Esophagus muscularis mucosa (tissue), 4 donors: ENCODE measurements at places on chromosomes 12 and 14. TPM values are rescaled to one million over a fixed set of nuclear protein-coding genes. Genes with fewer than 3 reads are reported as not detected.

GRCh38 chr12:54667945-54668344, 19.8 kb upstream of the DCD start:
- H3K27me3 ChIP-seq: no peaks in the 10 kb centered on the region
- H3K27ac ChIP-seq: no peak overlapping the region
- no peak overlapping the region for H3K4me3 ChIP-seq
- DNase-seq: no peak
- no peaks in the 10 kb centered on the region for H3K36me3 ChIP-seq
- no peaks in the 10 kb centered on the region for H3K4me1 ChIP-seq

DNA sequence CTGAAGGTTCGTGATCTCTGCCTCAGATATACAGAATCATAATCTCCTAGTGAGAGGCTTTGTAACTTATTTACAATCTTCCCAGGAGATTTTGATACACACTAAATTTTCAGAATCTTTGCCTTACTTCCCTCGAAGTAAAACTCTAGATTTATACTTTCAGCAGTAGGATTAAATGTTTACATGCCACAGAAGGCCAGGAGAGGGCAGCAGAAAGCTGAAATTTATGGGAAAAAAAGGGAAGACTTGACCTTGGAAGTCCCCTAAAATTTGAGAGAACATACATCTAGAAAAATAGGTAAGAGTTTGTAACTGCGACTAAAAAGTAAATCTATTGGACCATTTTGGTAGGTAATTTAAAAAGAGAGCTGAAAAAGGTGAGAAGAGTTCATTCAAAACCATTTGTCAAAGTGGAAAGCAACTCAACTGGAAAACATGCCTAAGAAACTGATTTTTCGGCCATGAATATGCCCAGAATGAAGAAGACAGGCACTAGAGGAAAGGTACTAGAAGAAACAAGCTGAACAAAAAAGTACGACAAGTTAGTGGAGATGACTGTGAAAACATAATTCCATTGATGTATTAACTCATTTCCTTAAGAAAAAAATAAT, 242.0 kb upstream of the MDGA2 start:
- H3K36me3 ChIP-seq: no peaks in the 10 kb centered on the region
- no peak for DNase-seq
- H3K27me3 ChIP-seq: no peaks in the 10 kb centered on the region
- H3K4me1 ChIP-seq: no peaks in the 10 kb centered on the region

GRCh38 chr12:68234140-68234539, 8.5 kb upstream of the IL26 start:
- H3K4me1 ChIP-seq: peaks cover 15% of the 10 kb centered on the region
- H3K27ac ChIP-seq: no peak overlapping the region
- H3K4me3 ChIP-seq: no peak overlapping the region
- H3K36me3 ChIP-seq: no peaks in the 10 kb centered on the region
- no peaks in the 10 kb centered on the region for H3K27me3 ChIP-seq

DNA sequence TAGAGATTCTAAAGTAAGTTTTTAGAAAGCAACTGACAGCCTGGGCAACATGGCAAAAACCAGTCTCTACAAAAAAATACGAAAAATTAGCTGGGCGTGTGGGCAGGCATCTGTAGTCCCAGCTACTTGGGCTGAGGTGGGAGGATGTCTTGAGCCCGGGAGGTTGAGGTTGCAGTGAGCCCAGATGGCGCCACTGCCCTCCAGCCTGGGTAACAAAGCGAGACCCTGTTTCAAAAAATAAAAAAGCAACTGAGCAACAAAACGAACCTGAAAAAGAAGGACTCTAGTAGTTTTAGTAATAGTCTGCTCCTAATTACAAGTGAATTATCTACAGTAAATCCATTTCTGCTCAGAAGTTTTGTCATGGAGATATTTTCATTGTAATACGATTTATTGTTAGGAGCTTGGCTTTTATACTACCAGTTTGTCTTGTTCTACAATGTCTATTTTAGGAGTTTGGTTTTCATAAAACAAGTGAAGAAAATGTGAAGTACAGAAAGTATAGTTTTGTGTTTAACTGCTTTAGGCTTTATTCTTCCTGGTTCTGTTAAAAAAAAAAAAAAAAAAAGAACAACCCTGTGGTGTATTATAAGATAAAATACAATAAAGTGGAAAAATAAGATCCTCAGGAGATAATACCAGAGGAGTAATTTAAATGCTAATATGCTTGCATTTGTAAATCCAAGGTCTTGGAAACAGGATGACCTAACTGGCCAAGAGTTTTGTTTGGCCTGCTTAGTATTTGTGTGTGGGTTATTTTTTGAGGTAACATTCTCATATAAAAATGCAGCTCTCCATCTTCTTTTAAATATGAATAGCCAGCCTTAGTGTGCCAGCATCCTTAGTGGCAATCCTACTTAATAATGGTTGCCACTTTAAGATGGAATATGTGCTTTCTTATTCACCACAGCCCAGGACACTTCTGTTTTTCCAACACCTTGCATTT, 2.8 kb downstream of the TMX1 start:
- peaks cover 15% of the 10 kb centered on the region for H3K36me3 ChIP-seq
- no peak overlapping the region for H3K4me3 ChIP-seq
- H3K4me1 ChIP-seq: peaks cover 26% of the 10 kb centered on the region
- no peaks in the 10 kb centered on the region for H3K27me3 ChIP-seq
- no peak for DNase-seq

DNA sequence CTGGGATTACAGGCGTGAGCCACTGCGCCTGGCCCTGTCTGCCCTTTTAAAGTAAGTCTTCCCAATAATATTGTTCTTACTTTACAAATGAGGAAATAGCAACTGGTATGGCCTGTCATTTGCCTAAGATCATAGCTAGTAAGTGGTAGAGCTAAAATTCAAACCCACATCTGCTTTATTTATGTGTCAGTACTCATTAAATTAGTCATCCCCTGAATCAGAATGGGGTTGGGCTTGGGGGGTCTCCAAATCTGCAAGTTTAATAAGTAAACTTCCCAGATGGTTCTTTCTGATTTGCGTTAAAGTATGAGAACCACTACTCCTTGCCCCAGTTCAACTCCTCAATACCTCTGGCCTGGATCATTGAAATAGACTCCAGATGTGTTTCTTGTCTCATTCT, 96.2 kb downstream of the FAR2 start:
- no peak overlapping the region for H3K4me3 ChIP-seq
- no peak overlapping the region for H3K27ac ChIP-seq
- no peaks in the 10 kb centered on the region for H3K36me3 ChIP-seq
- peaks cover 33% of the 10 kb centered on the region for H3K4me1 ChIP-seq
- no peaks in the 10 kb centered on the region for H3K27me3 ChIP-seq

GRCh38 chr12:59142183-59142790, 222.0 kb upstream of the LRIG3 start:
- H3K27me3 ChIP-seq: no peaks in the 10 kb centered on the region
- no peak overlapping the region for H3K27ac ChIP-seq
- H3K36me3 ChIP-seq: no peaks in the 10 kb centered on the region

DNA sequence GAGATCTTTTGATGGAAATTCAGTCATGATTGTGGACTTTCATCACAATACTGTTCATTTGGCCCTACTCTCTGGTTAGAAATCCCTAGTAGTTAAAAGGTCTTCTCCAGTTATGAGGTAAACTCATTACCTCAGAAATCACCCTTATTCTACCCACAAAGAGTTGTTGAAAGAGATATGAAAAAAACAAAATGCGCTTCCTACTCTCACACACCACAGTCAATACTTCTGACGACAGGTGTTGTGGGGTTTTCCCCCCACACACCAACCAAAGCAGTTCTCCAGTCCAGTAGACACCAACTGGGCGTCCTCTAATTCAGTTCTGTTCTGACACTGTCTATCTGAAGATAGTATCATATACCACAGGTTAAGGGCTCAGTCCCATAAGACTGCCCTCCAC, 54.9 kb downstream of the TRMT5 start:
- no peak overlapping the region for H3K27ac ChIP-seq
- no peaks in the 10 kb centered on the region for H3K4me1 ChIP-seq
- no peaks in the 10 kb centered on the region for H3K27me3 ChIP-seq
- no peaks in the 10 kb centered on the region for H3K36me3 ChIP-seq
- no peak overlapping the region for H3K4me3 ChIP-seq

DNA sequence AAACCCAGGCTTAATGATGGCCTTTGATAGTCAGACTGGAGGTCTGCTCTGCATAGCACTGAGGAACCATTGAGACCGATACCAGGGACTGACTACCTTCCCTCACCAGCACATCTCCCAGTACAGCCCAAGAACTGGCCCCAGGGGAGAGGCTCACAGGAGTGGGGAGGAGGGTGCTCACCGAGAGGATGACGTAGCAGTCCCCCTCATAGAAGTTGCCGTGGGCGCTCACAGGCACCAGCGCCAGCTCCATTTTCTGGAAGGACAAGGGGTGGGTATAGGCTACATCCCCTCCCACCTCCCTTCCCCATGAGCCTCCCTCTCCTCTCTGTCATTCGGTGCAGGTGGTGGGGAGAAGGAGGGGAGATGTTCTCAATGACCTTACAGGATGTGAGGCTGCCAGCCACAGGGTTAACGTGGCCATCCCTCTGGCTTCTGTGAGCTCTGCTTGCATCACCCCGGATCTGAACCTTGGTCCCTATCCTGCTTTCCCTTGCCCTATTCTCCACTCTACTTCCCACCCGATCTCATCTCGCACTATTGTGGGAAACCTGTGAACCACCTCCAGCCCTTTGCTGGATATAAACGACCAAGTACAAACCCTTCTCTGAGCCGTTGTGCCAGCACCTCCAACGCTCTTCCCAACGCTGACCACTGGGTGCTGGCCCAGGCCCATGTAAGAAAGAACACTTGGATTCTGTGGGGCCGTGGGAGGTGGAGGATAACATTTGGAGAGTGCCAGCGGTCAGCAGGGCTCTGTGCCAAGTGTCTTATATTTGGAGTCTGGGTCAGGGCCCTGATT, 4.4 kb downstream of the AVIL start:
- H3K27ac ChIP-seq: no peak overlapping the region
- no peaks in the 10 kb centered on the region for H3K27me3 ChIP-seq
- DNase-seq: no peak
- H3K36me3 ChIP-seq: peaks cover 54% of the 10 kb centered on the region
- H3K4me3 ChIP-seq: no peak overlapping the region

DNA sequence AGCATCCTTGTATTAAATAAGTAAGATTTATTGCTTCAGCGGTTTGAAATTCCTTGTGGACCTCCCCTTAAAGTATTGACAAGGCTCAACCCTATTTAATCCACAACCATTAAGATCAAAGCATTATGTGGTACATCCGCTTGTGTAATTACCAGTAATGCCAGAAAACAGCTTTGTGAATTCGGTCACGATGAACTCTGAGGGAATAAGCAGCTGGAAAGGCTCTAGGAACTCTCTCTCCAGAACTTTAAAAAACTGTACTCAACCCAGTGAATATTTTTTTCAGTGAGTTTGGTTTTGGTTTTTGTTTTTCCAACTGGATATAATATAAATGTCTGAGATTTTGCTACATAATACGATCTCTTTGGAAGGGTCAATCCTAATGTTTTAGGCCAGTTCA, 49.3 kb upstream of the DIO2 start:
- no peak overlapping the region for H3K4me3 ChIP-seq
- H3K4me1 ChIP-seq: peaks cover 4% of the 10 kb centered on the region
- no peak for DNase-seq
- no peaks in the 10 kb centered on the region for H3K27me3 ChIP-seq

GRCh38 chr14:95098984-95099599, 58.2 kb downstream of the DICER1 start:
- H3K4me1 ChIP-seq: peaks cover 71% of the 10 kb centered on the region
- no peaks in the 10 kb centered on the region for H3K27me3 ChIP-seq
- no peak overlapping the region for H3K27ac ChIP-seq
- H3K4me3 ChIP-seq: no peak overlapping the region

- no peak for DNase-seq
- peak overlapping the region; percentile 55 for H3K27ac ChIP-seq
- peaks cover 41% of the 10 kb centered on the region for H3K4me1 ChIP-seq
Measured at GRCh38 chr14:103118663-103119404, 4.4 kb upstream of the TNFAIP2 start.

DNA sequence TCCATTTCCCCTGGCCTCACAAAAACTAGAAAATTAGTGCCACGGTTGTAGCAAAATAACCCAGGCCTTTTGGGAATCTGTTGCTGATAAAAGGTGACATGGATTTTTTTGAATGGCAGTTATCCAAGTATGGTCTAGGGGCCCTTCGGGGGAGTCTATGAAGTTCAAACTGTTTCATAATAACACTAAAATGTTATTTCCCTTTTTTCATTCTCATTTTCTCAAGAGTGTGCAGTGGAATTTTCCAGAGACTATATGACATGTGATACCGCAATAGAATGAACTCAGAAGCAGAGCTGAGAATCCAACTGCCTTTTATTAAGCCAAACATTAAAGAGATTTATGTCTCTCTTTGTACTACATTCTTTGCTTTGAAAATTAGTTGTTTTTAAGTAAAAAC, 26.9 kb downstream of the GSTZ1 start:
- no peaks in the 10 kb centered on the region for H3K4me1 ChIP-seq
- H3K4me3 ChIP-seq: no peak overlapping the region
- peaks cover 25% of the 10 kb centered on the region for H3K36me3 ChIP-seq
- no peak for DNase-seq
- H3K27me3 ChIP-seq: no peaks in the 10 kb centered on the region
- no peak overlapping the region for H3K27ac ChIP-seq

DNA sequence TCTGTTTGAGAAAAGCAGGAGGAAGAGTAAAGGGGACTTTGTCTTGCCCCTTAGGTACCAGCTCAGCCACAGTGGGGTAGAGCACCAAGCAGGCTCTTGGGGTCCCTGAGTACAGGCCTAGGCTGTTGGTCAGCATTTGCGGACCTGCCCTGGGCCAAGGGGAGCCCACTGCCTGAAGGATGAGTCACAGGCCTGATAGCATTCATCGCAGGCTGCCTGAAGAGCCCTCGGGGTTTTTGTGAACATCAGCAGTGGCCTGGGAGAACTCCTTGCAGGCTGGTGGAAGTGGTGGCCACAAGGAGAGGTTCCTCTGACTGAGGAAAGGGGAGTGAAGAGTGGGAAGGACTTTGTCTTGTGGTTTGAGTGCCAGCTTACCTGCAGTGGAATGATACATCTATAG, 25.0 kb upstream of the P2RX7 start:
- no peaks in the 10 kb centered on the region for H3K27me3 ChIP-seq
- H3K36me3 ChIP-seq: no peaks in the 10 kb centered on the region
- H3K4me1 ChIP-seq: no peaks in the 10 kb centered on the region
- H3K27ac ChIP-seq: no peak overlapping the region

DNA sequence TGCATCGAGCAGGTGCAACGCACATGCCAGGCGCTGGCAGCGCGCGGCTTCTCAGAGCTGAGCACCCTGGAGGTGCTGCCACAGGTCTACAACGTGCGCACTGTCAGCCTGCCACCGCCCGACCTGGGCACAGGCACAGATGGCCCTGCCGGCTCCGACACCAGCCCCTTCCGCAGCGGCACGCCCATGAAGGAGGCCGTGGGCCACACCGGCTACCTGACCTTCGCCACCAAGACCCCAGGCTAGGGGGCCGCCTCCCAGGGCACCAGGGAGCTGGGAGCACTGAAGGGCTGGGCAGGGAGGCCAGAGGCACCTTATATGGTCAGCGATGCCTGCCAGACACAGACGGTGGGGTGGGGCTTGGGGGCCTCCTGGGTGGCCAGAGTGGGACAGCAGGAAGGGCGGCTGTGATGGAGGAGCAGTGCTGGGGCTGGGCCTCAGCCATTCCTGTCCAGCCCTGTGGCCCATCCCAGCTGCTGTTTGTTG, 5.6 kb downstream of the TRMT61A start:
- H3K4me1 ChIP-seq: peaks cover 100% of the 10 kb centered on the region
- no peak for DNase-seq
- peak overlapping the region; percentile 50 for H3K4me3 ChIP-seq

GRCh38 chr12:7100239-7100638, 8.0 kb upstream of the C1R start:
- H3K4me1 ChIP-seq: peaks cover 11% of the 10 kb centered on the region
- H3K4me3 ChIP-seq: no peak overlapping the region
- DNase-seq: no peak
- H3K36me3 ChIP-seq: peaks cover 21% of the 10 kb centered on the region
- H3K27me3 ChIP-seq: no peaks in the 10 kb centered on the region

Gene SLC2A3
- 12.5 TPM for total RNA-seq

Gene OTX2
- not detected for total RNA-seq

Gene WNT1
- total RNA-seq: not detected

Gene BICDL1
- 0.71 TPM for total RNA-seq

Gene TSPAN9
- total RNA-seq: 33.4 TPM
